Hematopoietic multipotent progenitor cell treated with erythropoietin and hydrocortisone succinate and interleukin-3 and kit ligand, for 4 days (in vitro differentiated cells): ENCODE measurements at places on chromosomes 4 and X.

DNA sequence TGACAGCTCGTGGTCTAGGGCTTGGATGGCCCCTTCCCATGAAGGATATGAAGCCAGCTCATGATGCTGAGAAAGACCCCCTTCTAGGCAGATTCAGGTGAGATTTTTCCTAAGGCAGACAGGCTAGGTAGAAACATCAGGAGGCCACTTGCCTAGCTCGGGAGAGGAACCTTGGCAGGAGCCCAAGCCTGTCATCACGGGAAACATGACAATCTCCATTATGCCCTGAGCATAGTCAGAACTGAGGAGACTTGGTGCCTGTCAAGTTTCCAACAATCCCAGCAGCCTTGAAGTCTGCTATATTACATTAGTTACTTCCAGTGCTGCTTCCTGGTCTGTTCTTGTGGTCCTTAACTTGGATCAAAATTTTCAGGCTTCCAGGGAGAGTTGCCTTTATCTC is 18.7 kb upstream of the WDR1 start:
- no peak for DNase-seq

DNA sequence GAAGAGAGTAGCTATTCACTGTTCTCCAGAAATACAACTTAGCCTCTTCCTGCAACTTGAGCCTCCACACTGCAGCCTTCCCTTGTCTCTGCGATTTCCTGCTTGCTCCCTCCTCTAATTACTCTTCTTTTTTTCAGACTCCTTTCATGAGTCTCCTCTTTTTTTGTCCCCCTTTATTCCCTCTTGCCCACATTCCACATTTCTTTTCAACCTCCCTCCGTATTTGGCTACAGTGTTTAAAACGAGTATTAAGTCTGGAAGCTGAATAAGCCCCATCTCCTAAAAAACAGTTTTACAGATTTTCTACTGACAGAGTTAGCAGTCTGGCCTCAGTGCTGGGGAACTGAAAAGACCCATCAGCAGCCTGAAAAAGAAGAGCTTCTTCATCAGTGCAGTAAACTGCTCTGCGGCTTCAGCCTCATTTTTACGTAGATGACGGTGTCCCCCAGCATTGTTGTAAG is 141.5 kb downstream of the TENM3 start:
- DNase-seq: no peak

DNA sequence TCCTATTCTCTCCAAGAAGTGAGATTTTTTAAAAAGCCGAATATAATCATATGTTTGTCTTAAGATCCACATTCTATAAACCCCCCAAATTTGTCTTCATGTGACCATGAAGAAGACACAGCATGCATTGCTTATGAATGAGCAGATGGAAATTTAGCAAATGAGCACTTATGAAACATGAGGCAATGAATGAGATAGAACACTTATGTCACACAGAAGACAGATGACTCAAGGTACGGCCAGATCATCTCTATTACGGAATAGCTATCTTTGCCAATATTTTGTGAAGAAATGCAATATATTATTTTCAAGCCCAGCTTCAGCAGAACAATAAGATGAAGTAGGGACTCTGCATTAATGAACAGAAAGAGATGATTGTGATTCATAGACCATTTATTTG is 21.4 kb downstream of the PHEX start:
- no peak for DNase-seq

GRCh38 chr4:38310446-38311043 is 350.3 kb downstream of the PTTG2 start:
- peak; percentile 63 for DNase-seq

- peak; percentile 80 for DNase-seq
Observed at GRCh38 chr4:144174401-144175067, 34.0 kb upstream of the GYPA start.
